ENCODE measurements at places on chromosomes 6 and 20.
A peak's percentile ranks its signal among the peaks of the same experiment; 100 is the strongest.

DNA sequence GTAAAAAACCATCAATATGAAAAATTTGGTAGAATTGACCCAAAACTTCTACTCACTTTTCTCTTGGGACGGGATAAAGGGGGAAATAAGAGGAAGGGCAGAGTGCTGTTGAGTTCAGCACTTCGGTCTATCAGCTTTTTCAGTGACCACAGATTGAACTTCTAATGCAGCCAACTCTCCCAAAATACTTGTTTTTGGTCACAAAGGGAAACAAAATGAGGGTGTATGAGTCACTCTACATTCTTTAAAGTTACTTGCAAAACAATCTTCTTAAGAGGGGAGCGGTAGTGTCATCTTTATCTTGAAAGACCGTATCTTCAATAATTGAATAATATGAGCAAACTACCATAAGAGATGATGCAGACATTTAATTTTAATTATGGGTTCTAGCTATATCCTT lies 661.3 kb downstream of the CD109 start:
- peak; percentile 52 for DNase-seq

DNA sequence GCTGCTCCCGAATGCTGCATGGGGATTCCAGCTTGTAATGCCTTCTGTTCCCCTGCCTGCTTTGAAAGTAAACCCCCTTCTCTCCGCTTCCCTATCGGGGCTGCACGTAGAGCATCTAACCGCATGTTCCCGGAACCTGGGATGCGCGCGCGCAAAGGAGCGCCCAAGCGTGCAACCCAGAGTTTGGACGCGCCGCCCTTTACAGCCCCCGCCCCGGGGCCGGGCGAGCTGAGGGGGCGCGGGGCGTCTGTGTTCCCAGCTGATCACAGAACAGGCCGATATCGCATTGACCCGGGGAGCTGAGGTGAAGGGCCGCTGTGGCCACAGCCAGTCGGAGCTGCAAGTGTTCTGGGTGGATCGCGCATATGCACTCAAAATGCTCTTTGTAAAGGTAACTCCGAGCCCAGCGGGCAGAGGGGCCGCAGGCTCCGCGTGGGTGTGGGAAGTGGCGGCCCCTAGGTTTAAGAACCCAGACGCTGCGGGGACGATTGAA lies 1.4 kb downstream of the LAMP5 start:
- DNase-seq: no peak

GRCh38 chr6:134920422-134920821 lies 29.5 kb downstream of the ALDH8A1 start:
- DNase-seq: no peak

DNA sequence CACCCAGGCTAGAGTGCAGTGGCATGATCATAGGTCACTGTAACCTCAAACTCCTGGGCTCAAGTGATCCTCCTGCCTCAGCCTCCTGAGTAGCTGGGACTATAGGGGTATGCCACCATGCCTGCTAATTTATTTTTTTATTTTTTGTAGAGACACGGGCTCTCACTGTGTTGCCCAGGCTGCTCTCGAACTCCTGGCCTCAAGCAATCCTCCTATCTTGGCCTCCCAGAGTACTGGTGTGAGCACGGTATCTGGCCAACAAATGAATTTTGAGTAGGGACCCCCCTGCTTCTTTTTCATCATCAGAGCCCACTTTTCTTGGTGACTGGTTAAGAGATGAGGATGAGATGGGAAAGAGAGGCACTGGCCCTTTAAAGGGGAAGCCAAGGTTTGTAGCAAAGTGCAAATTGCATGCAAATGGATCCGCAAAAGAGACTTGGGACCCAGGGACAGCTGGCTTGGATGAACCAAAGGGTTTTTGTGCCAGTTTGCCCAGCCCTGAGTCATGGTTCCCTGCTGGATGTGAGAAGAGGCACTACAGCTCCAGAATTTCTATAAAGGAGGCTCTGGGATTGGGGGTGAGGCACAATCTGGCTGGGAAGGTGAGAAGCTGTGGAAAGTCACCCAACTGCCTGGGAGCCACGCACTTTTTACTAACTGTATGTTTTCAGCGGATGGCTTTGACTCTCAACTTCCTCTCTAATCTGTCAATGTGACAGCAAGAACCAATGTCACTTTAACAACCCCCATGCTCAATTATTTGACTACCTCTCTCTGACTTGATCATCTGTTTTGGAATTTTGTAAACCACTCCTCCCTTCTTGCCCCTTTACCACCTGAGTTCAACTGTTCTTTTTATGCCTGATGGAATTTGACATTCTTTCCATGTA lies 58.7 kb upstream of the RNF24 start:
- no peak for DNase-seq

DNA sequence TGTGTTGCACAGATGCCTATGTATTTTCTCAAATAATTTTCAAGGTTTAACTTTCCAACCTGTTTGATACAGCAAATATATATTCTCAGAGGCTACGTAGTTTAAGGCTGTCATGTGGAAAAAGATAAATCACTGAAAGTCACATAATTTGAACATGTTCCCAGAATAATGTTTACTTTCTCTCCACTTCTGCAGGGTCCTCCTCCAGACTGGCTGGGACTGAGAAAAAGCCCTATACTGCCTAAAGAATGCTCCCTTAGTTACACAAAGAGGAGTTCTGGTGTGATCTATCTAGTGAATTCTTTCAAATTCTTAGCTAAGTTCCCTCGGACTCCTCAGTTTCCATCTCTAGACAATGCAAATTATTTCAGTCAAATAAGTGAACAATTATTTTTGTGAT lies 411.0 kb downstream of the C6orf118 start:
- no peak for DNase-seq

- DNase-seq: peak; percentile 59
Measured at GRCh38 chr6:159654483-159655098, 38.5 kb downstream of the SOD2 start.

GRCh38 chr6:138815797-138816528 lies 20.1 kb downstream of the ECT2L start:
- peak; percentile 74 for DNase-seq

DNA sequence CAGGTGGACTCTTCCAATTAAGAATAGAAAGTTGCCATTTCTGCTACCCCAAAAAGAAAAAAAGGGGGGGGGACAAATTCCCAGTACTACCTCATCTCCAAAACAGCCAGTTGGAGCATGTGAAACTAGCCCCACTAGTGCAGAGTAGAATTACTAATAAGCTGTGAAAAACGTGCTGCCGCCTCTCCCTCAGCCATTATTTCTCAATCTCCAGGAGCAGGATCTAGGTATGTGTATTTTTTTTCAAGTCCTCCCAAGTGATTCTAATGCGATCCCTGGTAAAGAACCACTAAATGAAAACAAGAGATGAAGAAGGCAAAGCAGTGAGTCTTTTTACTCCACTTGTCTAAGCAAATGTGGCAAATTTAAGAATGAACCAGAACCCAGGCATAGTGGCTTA lies 154.5 kb upstream of the SHLD1 start:
- DNase-seq: no peak

- no peak for DNase-seq
Measured at GRCh38 chr6:4806791-4807190, 30.6 kb downstream of the CDYL start.

All from iris pigment epithelial cell (primary cell).